ENCODE measurements at places on chromosomes 6 and 20.

DNA sequence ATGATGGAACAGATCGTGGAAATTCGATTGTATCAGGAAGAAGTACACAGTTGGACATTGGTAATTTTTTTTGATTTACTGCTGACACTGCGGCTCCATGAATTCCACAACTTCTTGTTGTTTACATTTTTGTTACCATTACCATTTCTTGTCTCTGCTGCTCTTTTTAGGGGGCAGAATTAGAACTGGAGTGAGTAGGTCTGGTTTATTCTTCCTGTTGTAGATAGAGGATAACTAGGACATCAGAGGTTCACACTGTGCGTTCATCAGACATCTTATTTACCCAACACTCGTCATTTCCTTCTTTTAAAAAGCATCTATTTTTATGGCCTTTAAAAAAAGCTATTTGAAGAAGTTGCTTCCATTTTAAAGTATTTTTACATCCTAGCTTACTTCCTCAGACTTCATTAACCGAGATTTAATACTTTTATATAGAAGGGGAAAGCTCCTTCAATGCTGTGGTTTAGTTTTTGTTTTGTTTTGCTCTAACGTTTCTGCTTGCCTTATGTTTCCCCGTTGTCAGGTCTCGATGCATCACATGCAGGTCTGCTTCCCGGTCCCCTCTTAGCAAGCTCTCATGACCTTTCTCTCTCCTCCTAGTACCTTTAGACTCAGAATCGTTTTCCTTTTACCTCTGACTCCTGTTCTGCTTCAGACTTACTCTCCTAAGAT lies 139.1 kb downstream of the ARID1B start:
- no peak for DNase-seq

DNA sequence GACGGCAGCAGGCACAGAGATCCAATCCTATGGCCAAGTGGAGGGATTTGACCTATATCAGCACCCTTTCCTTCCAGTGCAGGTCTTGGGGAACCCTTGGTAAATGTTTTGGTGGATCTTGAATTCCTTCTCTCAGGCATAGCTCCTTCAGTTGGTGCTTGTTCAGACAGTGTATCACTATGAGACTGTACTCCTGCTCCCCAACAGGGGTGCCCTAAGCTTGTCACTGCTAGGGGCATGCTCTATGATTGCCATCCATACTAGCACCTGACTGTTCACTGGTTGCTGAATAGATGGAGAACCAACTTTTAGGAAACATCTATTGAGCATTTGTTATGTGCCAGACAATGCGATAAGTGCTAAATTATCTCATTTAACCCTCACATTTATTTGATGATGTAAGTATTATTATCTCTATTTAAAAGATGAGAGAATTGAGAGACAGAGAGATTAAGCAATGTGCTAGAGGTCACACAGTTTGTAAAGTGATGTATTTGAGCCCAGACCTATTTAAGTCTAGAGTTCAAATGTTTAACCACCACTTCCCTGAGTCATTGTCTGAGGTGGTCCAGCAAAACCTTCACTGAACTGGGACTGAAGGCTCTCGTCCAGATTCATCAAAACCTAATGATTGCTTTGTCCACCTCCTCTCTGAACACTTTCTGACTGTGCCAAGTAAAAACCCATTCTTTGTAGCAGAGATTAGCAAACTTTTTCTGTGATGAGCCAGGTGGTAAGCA lies 34.3 kb downstream of the ADGRF1 start:
- no peak for DNase-seq

GRCh38 chr6:39350723-39351505 lies 28.4 kb upstream of the KCNK16 start:
- DNase-seq: no peak

DNA sequence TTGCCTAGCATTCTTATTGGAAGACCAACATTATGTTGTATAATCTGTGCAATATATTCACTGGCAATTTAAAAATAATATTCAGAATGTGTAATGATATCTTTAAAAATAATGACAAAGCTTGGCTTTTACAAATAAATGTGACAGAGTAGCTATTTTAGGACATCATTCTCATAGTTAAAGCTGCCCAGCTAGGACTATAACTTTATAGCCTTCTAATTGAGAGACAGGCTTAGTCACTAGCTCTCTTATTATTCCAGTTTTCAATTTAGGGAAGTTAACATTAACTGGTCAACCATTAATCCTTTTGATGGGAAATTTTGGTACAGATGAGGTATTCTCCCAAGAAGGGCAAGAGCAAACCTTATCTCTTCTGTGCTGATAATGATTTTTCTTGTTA lies 197.3 kb downstream of the CLVS2 start:
- no peak for DNase-seq

DNA sequence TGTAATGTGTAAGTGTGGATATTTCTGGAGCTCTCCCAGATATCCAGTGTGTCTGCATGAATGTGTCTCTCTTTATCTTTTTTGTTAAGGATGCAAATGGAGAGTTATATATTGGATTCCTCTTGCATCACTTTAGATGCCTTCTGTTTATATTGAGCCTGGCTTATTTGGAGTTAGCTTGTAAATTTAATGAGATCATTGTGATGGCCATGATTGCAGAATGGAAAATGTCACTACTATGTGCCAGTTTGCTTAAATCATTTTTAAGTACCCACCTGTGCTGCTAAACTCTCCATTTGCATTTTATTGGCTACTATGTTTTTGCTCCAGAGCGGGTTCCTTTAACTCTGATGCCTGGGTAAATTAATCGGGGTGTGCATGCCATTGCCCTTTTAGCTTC lies 334.8 kb downstream of the UTRN start:
- DNase-seq: no peak

DNA sequence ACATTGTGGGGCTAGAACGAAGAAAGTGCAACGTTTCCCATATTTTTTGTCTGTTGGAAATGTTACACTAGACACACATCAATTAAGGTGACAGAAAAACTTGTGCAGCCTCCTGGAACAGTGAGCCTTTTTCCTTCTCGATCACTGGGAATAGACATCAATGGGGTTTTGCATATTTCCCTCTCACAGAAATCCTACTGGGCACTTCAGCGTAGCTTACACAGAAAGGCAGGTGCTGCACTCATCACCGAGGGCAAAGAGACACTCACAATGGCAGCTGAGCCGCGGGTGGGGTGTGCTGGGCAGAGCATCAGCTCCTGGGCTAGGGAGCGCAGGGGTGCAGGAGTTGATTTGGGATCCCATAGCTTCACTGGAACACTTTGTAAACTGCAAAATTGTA lies 64.5 kb downstream of the THBS2 start:
- no peak for DNase-seq

DNA sequence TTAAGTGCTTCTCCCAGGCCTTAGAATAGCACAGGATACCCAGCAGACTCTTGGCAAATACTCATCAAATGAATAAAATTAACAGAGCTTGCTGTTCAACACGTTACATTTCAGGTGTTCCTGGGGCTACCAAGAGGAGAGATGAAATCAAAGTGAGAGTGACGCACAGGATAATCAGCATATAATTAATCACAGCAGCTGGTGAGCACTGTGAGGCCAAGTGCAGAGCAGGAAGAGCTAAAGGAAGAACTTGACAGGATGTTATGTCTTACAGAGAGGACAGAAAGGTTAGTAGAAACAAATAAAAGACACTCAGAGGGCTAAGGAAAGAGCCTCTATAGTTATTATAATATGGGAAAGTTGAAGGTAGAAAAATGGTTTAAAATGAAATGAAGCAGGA lies 8.8 kb downstream of the PPIL1 start:
- DNase-seq: no peak

Measured in stimulated activated CD8-positive, alpha-beta memory T cell treated with anti-CD3 and anti-CD28 coated beads, Interleukin-4, amount 100 ng/mL, for 48 hours (primary cell).